Endothelial cell of umbilical vein (primary cell): ENCODE measurements at places on chromosomes 3 and 15. TPM values are rescaled to one million over a fixed set of nuclear protein-coding genes. Genes with fewer than 3 reads are reported as not detected.

The PSTPIP1 gene
- not detected in 2 replicates for total RNA-seq

The GATA2 gene
- total RNA-seq = 62.2 and 63.9 TPM in 2 replicates

The CCR5 gene
- not detected in 2 replicates for total RNA-seq

The CNTN4 gene
- not detected in 2 replicates for total RNA-seq

The TBL1XR1 gene
- 146 and 152 TPM in 2 replicates for total RNA-seq

The SLC2A2 gene
- not detected in 2 replicates for total RNA-seq

The PPARG gene
- total RNA-seq = 1.3 and 1.5 TPM in 2 replicates

The USP50 gene
- total RNA-seq = not detected in 2 replicates

The HRH1 gene
- 16.2 and 22.0 TPM in 2 replicates for total RNA-seq

The ROBO2 gene
- 0.23 TPM in 1 of 2 replicates, not detected in the other for total RNA-seq

The CISH gene
- total RNA-seq = 2.2 and 2.5 TPM in 2 replicates

The TMEM207 gene
- total RNA-seq = not detected in 2 replicates

The RASA2 gene
- total RNA-seq = 14.2 and 20.2 TPM in 2 replicates

The ZNF280D gene
- total RNA-seq = 35.8 and 42.1 TPM in 2 replicates

The GCNT3 gene
- not detected in 2 replicates for total RNA-seq

The NR1I2 gene
- total RNA-seq = not detected in 2 replicates

The CMTM8 gene
- 7.3 and 8.1 TPM in 2 replicates for total RNA-seq

The SOX14 gene
- total RNA-seq = not detected in 2 replicates

The TRAT1 gene
- not detected in 2 replicates for total RNA-seq

The RTP1 gene
- total RNA-seq = not detected in 2 replicates

The COLQ gene
- 1.1 and 2.3 TPM in 2 replicates for total RNA-seq

The DVL3 gene
- total RNA-seq = 59.0 and 61.3 TPM in 2 replicates

The ZPLD1 gene
- not detected in 2 replicates for total RNA-seq

The PP2D1 gene
- not detected in 2 replicates for total RNA-seq

The WWTR1 gene
- 210 and 262 TPM in 2 replicates for total RNA-seq

The CCDC39 gene
- not detected in 2 replicates for total RNA-seq

The GLDN gene
- total RNA-seq = not detected in 2 replicates

The HESX1 gene
- 0.58 and 0.65 TPM in 2 replicates for total RNA-seq
